ENCODE measurements at places on chromosomes 1 and 21.

GRCh38 chr1:232293361-232293760, 336.6 kb downstream of the SIPA1L2 start:
- DNase-seq = no peak

GRCh38 chr21:37866027-37866426, 50.2 kb downstream of the KCNJ6 start:
- DNase-seq = no peak

- no peak for DNase-seq
Observed at GRCh38 chr1:155961937-155962336, 16.4 kb downstream of the ARHGEF2 start.

DNA sequence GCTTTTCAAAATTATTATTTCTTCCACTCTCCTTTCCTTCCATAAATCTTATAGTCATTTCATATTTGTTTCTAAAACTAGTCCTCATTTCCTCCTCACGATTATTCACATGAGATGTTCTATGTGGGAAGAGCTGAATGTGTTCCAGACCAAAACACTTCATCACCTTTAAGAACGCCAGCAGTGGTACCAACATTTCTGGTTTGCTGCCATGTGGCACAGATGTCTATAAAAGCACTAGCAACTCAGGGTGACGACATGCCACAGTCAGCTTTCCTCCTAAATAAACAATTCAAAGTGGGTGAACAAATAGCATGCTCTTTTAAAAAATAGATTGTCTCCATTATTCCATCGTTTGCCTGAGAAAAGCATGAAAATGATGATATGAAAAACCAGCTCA, 1217.8 kb upstream of the ADGRL2 start:
- no peak for DNase-seq

- DNase-seq = no peak
Observed at GRCh38 chr1:31788825-31789256, 24.7 kb upstream of the ADGRB2 start.

DNA sequence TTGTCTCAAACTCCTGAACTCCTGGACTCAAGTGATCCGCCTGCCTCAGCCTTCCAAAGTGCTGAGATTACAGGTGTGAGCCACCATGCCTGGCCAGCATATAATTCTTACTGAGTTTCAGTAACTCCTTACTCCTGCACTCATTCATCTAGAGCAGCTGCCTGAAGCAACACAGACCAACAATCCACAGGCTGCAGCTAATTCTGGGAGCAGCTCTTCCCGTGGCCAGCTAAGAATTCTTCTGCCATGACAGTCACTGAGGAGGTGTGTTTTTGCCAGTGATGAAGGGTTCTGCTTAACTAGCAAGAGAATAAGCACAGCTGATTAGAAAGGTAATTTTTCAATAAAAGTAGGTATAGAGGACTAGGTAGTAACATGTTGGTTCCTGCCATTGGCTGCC, 5.4 kb downstream of the VTCN1 start:
- no peak for DNase-seq

DNA sequence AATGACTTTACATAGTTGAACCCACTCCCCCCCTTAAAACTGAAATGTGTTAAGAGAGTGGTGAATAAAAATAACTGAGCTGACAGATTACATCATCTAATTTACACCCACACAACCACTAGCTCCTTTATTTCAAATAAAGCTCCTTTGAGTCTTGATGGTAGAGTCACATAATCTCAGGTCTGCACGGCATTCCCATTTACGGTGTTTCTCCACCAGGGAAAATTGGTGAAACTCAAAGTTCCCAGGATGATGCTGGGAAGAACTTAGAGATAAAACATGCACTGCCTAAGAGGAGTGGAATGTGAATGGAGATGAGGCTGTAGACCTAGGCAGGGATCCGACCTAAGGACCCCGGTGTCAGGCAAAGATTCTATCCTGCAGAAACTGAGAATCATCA, 727.8 kb upstream of the ADAMTS5 start:
- no peak for DNase-seq

GRCh38 chr21:44712203-44713028, 1.0 kb upstream of the TSPEAR start:
- no peak for DNase-seq

- no peak for DNase-seq
Observed at GRCh38 chr1:66359269-66359668, 174.7 kb upstream of the SGIP1 start.

GRCh38 chr1:17909634-17910033, 154.5 kb downstream of the ACTL8 start:
- DNase-seq = no peak

DNA sequence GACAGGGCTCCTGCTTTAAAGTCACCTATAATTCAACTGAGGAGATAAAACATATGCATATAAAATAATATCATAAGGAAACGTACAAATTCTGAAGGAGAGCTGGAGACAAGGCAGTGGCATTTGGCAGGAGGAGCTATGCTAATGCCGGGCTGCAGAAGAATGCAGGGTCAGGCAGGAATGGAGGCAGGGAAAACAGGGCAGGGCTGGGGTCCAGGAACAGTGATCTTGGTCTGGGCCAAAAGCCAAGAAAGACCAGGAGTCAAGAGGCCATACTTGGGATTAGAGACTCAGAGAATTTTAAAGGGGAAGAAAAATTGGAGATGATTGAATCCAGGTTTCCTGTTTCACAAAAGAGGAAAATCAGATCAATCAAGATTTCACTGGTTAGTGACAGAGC, 20.0 kb upstream of the BRDT start:
- no peak for DNase-seq

Measured in activated T-cell treated with anti-CD3 and anti-CD28 coated beads for 1 hour (primary cell).